ENCODE measurements at places on chromosomes 3 and 15.

GRCh38 chr3:129000742-129001100 is 383 bp upstream of the EFCC1 start:
- H3K4me1 ChIP-seq, result no peaks in the 10 kb centered on the region
- no peaks in the 10 kb centered on the region for H3K36me3 ChIP-seq
- no peaks in the 10 kb centered on the region for H3K27me3 ChIP-seq
- no peak for DNase-seq
- peak overlapping the region; percentile 48 for H3K4me3 ChIP-seq
- H3K27ac ChIP-seq, result peak overlapping the region; percentile 47

- no peak overlapping the region for H3K4me3 ChIP-seq
- H3K36me3 ChIP-seq, result no peaks in the 10 kb centered on the region
- DNase-seq, result no peak
- no peaks in the 10 kb centered on the region for H3K4me1 ChIP-seq
- no peaks in the 10 kb centered on the region for H3K27me3 ChIP-seq
Measured at GRCh38 chr15:66285533-66286280, 7.7 kb upstream of the DIS3L start.

GRCh38 chr3:170751083-170751898 is 118.7 kb downstream of the RPL22L1 start:
- no peak for DNase-seq
- H3K27ac ChIP-seq, result no peak overlapping the region
- H3K36me3 ChIP-seq, result no peaks in the 10 kb centered on the region
- no peaks in the 10 kb centered on the region for H3K4me1 ChIP-seq

DNA sequence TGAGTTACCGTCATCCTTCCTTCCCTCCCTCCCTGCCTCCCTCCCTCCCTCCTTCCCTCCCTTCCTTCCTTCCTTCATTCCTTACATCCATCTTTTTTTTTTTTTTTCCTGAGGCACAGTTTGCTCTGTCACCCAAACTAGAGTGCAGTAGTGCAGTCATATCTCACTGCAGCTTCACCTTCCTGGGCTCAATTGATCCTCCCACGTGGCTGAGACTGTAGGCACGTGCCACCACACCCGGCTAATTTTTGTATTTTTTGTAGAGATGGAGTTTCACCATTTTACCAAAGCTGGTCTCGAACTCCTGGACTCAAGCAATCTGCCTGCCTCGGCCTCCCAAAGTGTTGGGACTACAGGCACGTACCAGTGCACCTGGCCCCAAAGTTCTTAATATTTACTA is 25.8 kb downstream of the USP3 start:
- H3K4me1 ChIP-seq, result no peaks in the 10 kb centered on the region
- no peaks in the 10 kb centered on the region for H3K36me3 ChIP-seq
- no peak overlapping the region for H3K27ac ChIP-seq
- no peaks in the 10 kb centered on the region for H3K27me3 ChIP-seq
- DNase-seq, result no peak
- no peak overlapping the region for H3K4me3 ChIP-seq

- no peaks in the 10 kb centered on the region for H3K36me3 ChIP-seq
- H3K4me3 ChIP-seq, result no peak overlapping the region
- no peaks in the 10 kb centered on the region for H3K4me1 ChIP-seq
- no peaks in the 10 kb centered on the region for H3K27me3 ChIP-seq
- no peak overlapping the region for H3K27ac ChIP-seq
- DNase-seq, result no peak
Measured at GRCh38 chr3:25503898-25504301, 75.8 kb downstream of the RARB start.

DNA sequence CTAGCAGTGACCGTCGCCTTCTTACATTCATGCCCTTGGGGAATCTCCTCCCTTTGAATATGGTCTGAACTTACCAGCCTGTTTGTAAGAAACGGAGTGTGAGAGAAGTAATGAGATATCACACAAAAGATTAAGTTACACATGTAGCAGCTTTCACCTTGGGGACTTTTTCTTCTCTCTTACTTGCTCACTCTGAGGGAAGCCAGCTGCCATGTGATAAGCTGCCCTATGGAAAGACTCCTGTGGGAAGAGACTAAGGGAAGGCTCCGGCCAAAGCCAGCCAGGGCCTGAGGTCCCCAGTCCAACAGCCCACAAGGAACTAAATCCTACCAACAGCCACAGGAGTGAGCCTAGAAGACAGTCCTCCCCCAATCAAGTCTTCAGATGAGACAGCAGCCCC is 190.4 kb upstream of the TSC22D2 start:
- H3K4me1 ChIP-seq, result no peaks in the 10 kb centered on the region
- no peak for DNase-seq
- H3K4me3 ChIP-seq, result no peak overlapping the region
- no peaks in the 10 kb centered on the region for H3K27me3 ChIP-seq

- no peaks in the 10 kb centered on the region for H3K27me3 ChIP-seq
- no peak overlapping the region for H3K27ac ChIP-seq
- no peaks in the 10 kb centered on the region for H3K4me1 ChIP-seq
- DNase-seq, result no peak
- no peaks in the 10 kb centered on the region for H3K36me3 ChIP-seq
Measured at GRCh38 chr15:49418811-49419210, 4.2 kb upstream of the FGF7 start.

GRCh38 chr3:25481386-25481785 is 53.3 kb downstream of the RARB start:
- no peaks in the 10 kb centered on the region for H3K4me1 ChIP-seq
- H3K27me3 ChIP-seq, result no peaks in the 10 kb centered on the region
- no peak overlapping the region for H3K27ac ChIP-seq

DNA sequence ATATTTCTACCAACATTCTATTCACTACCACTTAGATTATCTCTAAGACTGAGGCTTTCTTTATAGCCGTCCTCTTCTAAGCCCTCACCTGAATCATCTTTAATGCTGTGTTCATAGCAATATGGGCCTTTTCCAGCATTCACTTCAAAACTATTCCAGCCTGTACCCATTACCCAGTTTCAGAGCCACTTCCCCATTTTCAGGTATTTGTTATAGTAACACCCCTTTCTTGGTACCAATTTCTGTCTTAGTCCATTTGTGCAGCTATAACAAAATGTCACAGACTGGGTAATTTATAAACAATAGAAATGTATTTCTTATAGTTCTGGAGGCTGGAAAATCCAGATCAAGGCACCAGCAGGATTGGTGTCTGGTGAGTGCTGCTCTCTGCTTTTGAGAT is 45.7 kb downstream of the REC114 start:
- no peaks in the 10 kb centered on the region for H3K36me3 ChIP-seq
- no peak for DNase-seq
- H3K4me3 ChIP-seq, result no peak overlapping the region
- H3K27ac ChIP-seq, result no peak overlapping the region
- no peaks in the 10 kb centered on the region for H3K27me3 ChIP-seq
